HCEC 1CT (cell line): ENCODE measurements at places on chromosomes 2 and 18.

DNA sequence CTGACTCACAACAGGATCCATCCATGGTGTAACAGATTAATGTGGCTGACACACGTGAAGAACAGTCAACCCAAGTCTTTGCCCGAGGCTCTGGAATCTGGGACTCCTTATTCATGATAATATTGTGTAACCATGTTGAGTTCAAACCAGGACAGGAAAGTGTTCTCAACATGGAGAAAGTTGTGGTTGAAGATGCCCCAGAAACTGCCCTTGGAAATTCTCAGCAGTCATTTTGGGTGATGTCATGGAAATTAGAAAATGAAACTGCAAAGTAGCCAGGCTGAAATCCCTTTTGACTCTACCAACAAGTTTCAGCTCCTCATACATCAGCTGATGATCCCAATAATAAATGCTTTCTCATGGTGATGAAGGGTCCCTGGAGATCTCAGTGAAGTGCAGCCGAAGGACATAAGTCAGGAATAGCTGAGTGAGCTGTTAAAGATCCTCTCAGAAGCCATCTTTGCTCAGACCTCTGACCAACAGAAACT lies 307.7 kb downstream of the TNS1 start:
- DNase-seq = peak; percentile 85

GRCh38 chr2:235446082-235446481 lies 47.8 kb upstream of the AGAP1 start:
- no peak for DNase-seq

GRCh38 chr2:63668466-63668865 lies 79.7 kb downstream of the MDH1 start:
- DNase-seq = no peak

GRCh38 chr2:69973335-69973735 lies 11.9 kb upstream of the ASPRV1 start:
- DNase-seq = peak; percentile 21

GRCh38 chr2:178635897-178636296 lies 155.6 kb downstream of the PLEKHA3 start:
- DNase-seq = no peak

DNA sequence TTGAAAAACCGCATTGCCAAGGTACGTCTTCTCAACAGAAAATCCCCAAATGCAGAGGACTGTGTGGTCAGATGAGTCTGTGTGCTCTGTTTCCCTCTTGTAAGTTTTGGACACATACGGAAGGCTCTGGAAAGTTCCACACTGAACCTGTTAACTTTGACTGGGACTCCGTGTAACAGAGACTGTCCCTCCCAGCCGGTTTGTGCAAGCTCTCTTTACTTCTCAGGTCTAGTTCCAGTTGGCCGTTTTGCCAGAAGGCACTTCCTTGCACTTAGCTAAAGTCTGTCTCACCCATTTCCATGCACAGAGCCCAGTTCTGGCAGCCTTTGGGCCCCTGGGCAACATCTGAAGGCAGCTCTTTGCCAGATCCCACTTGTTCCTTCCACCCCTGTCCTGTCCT lies 22.0 kb downstream of the EFHD1 start:
- no peak for DNase-seq

DNA sequence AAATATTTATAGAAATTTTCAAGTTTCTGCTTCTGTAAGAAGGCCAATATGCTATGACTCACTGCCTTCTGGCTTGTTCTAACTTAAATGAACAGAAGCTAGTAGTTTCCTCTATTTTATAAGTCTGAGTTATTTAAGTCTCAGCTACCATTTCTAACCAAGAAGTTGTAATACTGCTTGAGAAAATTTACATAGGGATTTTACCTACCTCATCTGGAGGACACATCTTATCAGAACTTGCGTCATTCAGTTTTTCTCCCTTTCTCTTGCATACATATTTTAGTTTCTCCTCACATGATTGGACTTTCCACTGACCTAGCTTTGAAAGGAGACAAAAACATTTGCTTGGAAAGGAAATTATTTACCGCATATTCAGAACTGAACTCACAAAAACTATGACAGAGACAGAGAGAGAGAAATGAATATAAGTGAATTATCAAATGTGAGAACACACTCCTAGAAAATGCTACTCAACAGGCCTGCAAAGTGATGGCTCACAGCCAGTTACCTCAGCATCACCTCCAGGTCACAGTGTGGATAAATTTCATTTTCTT lies 81.1 kb upstream of the CD302 start:
- peak; percentile 23 for DNase-seq

- no peak for DNase-seq
Observed at GRCh38 chr2:125479143-125479636, 1176.8 kb upstream of the GYPC start.

DNA sequence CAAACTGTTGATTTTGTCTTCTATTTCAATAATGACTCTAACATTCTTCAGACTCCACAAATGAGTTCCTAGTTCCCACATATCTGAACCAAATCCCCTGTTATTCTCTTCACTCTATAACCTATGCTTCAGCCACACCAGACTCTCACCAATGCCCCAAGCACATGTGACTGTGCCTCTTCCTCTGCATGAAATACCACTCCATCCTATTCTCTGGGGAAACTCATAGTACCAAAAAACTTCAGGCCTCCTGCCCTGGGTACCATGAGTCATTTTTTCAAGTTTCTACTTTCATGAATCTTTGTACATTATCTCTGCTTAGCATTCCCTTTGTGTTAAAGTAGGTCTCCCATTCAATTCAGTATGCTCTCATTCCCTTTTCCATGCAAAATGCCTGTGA lies 353.2 kb downstream of the ZEB2 start:
- DNase-seq = no peak

DNA sequence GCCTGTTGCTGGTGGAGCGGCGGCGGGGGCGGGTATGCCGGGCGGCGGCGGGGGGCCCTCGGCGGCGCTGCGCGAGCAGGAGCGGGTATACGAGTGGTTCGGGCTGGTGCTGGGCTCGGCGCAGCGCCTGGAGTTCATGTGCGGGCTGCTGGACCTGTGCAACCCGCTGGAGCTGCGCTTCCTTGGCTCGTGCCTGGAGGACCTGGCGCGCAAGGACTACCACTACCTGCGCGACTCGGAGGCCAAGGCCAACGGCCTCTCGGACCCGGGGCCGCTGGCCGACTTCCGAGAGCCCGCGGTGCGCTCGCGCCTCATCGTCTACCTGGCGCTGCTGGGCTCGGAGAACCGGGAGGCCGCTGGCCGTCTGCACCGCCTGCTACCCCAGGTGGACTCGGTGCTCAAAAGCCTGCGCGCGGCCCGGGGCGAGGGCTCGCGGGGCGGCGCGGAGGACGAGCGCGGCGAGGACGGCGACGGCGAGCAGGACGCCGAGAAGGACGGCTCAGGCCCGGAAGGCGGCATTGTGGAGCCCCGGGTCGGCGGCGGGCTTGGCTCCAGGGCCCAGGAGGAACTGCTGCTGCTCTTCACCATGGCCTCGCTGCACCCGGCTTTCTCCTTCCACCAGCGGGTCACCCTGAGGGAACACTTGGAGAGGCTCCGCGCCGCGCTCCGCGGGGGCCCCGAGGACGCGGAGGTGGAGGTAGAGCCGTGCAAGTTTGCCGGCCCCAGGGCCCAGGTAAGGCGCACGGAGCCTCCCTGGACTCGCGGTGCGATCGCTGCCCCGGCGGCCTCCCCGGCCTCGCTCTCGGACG lies 1.0 kb downstream of the ZCCHC2 start:
- peak; percentile 39 for DNase-seq

DNA sequence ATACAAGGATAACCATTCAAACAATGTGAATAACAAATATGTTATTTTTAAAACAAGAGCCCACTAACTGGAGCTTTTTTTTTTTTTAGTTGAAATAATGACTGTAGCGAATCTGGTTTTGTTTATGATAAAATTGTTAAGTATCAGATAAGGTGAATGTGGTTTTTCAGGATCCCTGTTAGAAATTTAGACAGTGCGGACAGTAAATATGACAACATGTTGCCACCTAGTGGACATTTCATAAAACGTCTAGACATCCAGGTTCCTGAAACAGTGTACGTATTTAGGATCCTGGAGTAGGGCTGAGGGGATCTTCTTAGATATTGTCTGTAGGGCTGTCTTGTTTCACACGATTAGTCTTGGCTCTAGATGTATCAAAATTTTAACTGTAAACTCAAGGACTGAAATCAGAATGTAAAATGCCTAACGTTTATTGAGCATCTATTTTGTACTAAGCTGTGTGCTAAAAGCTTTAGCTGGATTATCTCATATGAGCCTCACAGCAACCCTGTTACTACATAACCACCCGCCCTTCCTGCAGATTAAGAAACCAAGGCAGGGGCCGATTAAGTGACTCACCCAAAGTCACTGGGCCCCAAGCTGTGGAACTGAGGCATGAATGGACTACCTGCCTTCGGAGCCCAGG lies 23.9 kb upstream of the CCDC68 start:
- peak; percentile 76 for DNase-seq
